ENCODE measurements at places on chromosomes 3 and 15.

GRCh38 chr3:48012659-48013058 lies 3.6 kb downstream of the MAP4 start:
- DNase-seq = no peak

DNA sequence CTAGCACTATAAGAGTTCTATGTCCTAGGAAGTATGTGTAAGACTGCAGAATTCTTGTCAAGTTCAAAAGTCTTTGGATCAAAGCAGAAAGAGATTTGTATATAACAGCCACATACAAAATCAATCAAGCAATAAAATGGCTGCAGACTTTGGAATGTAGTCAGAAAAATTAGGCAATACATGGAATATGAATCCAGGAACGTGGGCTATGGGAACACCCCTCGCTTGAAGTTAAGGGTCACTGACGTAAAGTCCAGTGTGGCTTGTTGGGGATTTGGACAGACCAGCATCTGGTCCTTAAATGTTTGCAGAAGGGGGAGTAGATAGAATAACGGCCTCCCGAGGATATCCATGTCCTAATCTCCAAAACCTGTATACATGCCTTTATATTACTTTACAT lies 178.6 kb downstream of the ADAMTS9 start:
- no peak for DNase-seq

- DNase-seq = no peak
Observed at GRCh38 chr3:124856677-124857076, 30.5 kb downstream of the ITGB5 start.

GRCh38 chr3:40557575-40558161 lies 32.9 kb downstream of the ZNF621 start:
- DNase-seq = no peak

GRCh38 chr3:25037049-25037547 lies 391.0 kb upstream of the RARB start:
- DNase-seq = no peak

DNA sequence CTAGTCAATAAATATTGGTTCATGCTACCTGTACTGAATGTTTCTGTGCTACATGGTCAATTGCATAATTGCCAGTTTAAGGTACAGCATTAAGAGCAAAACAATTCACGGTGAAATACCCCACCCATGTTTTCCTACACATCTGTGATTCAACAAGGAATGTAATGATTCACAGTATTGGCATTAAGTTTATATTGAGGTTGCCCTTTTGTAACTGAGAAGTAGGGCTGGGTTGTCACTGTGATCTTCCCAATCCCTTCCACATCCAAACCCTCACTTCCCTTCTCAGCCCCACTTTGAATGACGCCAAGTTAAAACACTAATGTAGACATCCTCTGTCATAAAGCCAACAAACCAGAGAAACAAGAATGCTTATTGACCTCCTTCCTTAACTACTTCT lies 112.0 kb upstream of the TJP1 start:
- no peak for DNase-seq

DNA sequence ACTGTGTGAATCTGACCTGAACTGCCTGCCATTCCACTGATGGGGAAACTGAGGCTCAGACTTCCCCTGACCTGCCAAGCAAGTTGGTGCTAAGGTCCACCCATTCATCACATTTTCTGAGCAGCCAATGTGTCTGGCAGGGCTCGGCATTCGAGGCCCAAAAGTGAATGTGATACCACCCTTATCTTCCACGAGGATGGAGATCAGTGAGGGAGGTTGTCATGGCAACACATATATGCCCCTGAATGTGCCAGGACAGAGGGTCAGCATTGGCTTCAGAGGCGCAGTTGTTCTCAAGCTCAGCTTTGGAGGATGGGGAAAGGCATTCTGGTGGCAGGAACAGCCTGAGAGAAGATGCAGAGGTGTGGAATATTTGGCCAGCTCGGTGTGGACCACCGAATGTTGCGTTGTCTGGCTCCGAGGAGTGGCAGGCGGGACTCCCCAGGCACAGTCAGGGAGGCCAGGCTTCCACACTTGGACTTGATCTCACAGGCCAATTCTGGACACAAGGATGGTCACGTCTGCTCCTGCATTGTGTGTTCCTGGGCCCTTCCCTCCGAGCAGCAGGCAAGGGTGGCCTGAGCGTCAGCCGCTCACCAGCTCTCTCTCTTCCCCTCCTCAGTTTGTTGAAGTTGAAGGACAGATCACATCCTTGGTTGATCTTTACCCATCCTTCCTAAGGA lies 63.4 kb downstream of the GRIP2 start:
- no peak for DNase-seq

DNA sequence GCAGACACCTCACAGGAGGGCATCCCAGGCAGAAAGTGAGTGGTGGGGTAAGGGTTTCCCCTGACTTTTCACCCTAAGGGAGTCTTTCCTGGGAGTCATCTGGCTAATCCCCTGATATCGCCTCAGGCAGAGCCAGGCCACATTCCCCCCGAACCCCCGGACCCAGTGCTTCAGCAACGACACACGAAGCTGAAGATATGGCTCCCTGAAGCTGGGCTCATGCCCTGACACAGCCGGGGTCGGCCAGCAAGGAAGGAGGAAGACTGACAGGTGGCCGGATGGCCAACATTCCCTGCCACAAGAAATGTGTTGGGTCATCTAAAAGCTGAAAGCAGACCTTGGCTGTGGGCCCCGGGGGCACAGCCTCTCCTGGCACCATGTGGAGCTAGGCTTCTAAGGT lies 14.4 kb downstream of the CHST13 start:
- no peak for DNase-seq
